Stimulated activated CD8-positive, alpha-beta memory T cell treated with anti-CD3 and anti-CD28 coated beads, Interleukin-7, amount 100 ng/mL, for 1 hour (primary cell): ENCODE measurements at places on chromosomes 4 and X.

GRCh38 chr4:8269535-8270417 is at the start of gene HTRA3:
Gene HTRA3, plus strand, starts transcription at chr4:8269754. Its CDS starts 215 bp downstream, at chr4:8269969.
- no peak for DNase-seq

GRCh38 chr4:21948347-21949072 is at the start of gene KCNIP4:
Gene KCNIP4, minus strand, starts transcription at chr4:21948772.
- DNase-seq: no peak

- DNase-seq: no peak
Observed at GRCh38 chr4:153794006-153794405, 5.1 kb upstream of the SFRP2 start.

DNA sequence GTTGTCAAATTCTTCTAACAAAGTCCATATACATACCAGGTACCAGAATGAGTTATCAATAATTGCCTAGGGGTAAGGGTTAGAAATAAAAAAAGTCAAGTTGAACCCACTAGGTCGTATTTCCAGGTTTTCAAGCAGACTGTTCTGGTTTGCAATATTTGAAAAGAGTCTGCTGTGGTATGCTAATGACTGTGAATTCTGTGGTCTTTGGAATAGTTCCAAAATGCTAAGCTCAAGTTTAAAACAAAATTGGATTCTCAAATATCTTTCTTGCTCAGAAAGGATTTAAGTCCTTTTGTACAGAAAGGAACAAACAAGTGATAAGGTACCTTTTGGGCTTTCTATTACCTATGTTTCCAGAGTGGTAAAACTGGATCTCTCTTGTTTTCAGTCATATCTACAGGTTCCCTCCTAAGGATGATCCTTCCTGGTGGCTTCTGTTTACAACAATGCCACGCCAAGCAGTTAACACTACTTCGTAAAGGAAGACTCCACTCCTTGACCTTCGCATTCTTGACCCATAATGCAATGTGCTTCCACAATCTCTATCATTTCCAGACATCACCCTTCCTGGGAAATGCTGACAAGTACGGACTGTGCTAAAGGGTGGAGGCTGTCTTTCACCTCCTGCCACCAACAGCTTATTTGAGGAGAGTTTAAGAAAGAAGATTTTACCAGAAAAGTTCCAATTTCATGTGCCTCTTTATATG is 531.7 kb upstream of the FTHL17 start:
- DNase-seq: no peak

DNA sequence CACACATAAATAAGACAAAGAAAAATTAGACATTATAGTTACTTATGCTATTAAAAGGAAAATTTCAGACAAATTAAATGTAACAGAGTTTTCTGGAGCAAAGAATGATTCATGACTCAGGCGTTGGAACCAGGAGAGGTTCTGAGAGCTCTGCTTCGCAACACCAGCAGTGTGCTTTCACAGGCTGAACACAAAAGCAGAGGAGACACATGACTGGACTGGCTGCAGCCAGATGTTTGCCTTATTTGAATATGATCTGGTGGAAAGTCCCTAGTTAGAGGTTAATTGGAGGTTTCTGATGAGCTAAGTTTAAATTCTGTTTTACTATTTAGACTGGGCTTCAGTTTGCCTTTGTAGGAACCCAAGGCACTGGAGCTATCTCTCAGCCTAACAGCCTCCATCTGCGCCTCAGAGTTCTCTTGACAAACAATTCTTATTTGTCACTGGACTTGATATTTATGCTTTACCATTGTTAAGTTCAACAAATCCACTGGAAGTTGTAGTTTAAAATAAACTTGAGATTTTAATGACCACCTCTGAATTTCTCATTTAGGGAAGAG is 16.2 kb downstream of the BOD1L1 start:
- DNase-seq: no peak

DNA sequence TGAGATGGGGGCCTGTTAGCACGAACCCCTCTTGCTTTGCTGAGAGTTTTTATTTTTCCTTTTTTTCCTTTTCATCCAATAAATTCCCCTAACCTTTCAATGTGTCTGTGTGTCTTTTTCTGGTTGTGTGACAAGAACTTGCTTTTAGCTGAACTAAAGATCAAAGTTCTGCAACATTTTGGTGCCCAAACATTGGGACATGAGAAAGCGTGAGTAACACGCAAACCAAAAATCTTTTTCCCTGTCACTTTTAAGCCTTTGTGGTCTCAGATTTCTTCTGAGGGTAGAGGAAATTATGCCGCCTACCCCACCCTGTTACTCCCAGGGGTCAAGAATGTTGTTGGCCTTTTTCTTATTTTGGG is 141.8 kb upstream of the CPXCR1 start:
- DNase-seq: no peak

GRCh38 chrX:131958724-131959123 is 64.4 kb upstream of the STK26 start:
- DNase-seq: no peak

- no peak for DNase-seq
Observed at GRCh38 chr4:37908488-37909331, 17.8 kb downstream of the TBC1D1 start.

- DNase-seq: no peak
Observed at GRCh38 chr4:101075536-101075935, 271.8 kb downstream of the PPP3CA start.

- no peak for DNase-seq
Observed at GRCh38 chrX:101759000-101759399, 99.3 kb upstream of the ARMCX2 start.

DNA sequence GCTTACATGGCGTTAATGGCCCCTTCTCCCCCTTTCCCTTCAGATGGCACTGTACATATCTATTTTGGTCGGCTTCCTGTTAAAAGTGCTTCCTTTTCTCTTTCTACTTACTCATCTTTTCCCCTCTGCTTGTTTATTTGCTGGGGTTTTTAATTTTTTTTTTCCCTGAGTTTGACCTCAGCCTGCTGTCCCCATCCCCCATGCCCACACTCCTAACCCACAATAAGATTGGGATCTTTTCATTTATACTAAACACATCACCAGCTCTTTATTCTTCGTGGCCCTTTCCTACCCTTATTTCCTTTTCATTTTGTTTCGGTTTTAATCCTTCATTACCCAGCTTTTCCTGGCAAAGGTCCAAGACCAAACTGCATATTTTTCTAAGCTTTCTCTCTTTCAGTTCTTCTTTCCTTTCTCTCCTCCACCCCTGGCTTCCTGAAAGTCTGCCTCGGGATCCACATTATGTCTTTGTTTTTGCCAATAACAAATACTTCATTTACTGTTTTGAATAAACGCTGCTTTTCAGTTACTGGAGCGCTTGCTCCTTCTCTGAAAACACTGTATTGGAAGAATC is 152.0 kb upstream of the USP9X start:
- no peak for DNase-seq

GRCh38 chr4:85637778-85638177 is 162.8 kb downstream of the ARHGAP24 start:
- DNase-seq: no peak

DNA sequence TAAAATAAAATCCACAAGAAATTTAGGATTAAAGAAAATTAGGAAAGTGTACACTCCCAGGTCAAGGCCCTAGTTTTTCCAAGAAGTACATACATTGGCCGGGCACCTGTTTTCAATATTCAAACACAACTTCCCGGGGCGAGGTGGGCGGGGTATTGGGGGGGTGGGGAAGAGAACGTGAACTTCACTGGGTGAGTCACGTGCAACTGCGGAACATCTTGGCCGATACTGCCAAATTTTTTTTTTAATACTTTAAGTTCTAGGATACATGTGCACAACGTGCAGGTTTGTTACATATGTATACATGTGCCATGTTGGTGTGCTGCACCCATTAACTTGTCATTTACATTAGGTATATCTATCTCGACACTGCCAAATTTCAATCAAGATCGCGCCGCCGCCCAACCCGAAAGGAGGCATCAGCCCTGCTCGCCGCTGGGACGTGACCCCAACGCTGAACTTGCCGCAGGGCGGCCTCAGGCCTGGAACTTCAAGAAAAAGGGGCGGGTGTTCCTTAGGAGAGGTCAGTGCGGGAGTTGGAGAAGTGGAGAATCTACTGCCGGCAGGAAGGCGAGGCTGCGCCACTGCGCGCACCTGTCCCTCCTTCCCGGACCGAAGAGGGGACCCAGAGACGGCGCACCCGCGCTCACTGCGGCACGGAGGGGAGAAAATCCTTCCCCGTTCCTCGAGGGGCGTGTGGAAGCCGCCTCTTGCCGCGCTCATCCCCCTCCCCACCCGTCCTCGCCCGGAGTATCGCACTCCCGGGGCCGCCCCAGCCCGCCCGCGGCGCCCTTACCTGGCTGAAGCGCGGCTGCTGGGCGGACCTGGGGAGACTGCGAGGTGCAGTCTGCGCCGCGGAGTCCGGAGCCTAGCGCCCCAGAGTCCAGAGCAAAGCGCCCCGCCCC is at the start of gene TEC:
TSS of gene TEC (minus strand) at position 883 of the 905 bp plus-strand sequence. CDS start 41,224 bp downstream, outside the sequence.
- peak; percentile 5 for DNase-seq

GRCh38 chr4:122783301-122784215 is 43.1 kb upstream of the FGF2 start:
- DNase-seq: no peak

DNA sequence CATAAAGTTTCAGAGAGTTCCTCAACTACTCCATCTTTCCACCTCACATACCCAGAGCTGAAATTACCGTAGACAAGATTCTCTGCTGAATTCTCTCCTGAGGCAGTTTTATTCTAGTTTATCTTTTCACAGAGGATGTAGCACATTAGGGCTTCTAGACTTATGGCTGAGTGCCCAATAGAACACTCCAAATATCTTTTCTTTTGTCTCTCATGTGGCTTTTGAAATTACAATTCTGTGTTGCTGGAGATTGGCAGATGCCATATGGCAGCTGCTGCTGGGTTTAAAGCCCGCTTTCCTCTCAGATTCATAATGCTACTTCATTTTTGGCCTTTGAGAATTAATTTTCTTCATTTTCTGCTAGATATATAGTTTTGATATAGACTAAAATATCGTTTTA is 107.6 kb upstream of the BANK1 start:
- no peak for DNase-seq
